A549 treated with Mapracorat at 1 μM for 4 hours (cell line): ENCODE measurements at places on chromosomes 2 and 18. TPM values are rescaled to one million over a fixed set of nuclear protein-coding genes. Genes with fewer than 3 reads are reported as not detected.

Gene NT5C1B
- total RNA-seq = not detected in 5 replicates

Gene FN1
- total RNA-seq = 171 to 279 TPM (median 205 TPM) in 5 replicates

Gene GCG
- total RNA-seq = not detected in 5 replicates

Gene EN1
- 0.70 to 1.3 TPM (median 1.0 TPM) in 5 replicates for total RNA-seq

Gene SCN3A
- 0.01 TPM in 1 of 5 replicates, not detected in the others for total RNA-seq

Gene CACNB4
- 0.08 to 0.16 TPM (median 0.13 TPM) in 5 replicates for total RNA-seq

Gene GKN1
- total RNA-seq = 0.30 to 1.00 TPM (median 0.56 TPM) in 5 replicates

Gene HAUS1
- total RNA-seq = 35.1 to 54.8 TPM (median 35.9 TPM) in 5 replicates

Gene SULT1C2
- total RNA-seq = 0.38 to 0.59 TPM (median 0.55 TPM) in 5 replicates

Gene MBP
- 14.9 to 23.2 TPM (median 19.6 TPM) in 5 replicates for total RNA-seq

Gene DYSF
- 0.50 to 1.0 TPM (median 0.78 TPM) in 5 replicates for total RNA-seq

Gene SLC30A3
- total RNA-seq = 2.1 to 4.0 TPM (median 3.3 TPM) in 5 replicates

Gene AGXT
- total RNA-seq = not detected in 5 replicates

Gene TWIST2
- total RNA-seq = 10.0 to 17.5 TPM (median 16.6 TPM) in 5 replicates

Gene ACKR3
- 12.5 to 17.9 TPM (median 14.4 TPM) in 5 replicates for total RNA-seq

Gene KCNIP3
- 0.97 to 2.3 TPM (median 2.1 TPM) in 5 replicates for total RNA-seq

Gene SERPINB10
- not detected in 5 replicates for total RNA-seq

Gene SIX3
- total RNA-seq = 1.2 to 2.4 TPM (median 1.9 TPM) in 5 replicates

Gene LRRTM1
- total RNA-seq = not detected in 5 replicates

Gene IL1R2
- 0.85 to 1.9 TPM (median 1.2 TPM) in 5 replicates for total RNA-seq

Gene CMPK2
- 0.73 to 0.95 TPM (median 0.86 TPM) in 5 replicates for total RNA-seq

Gene COL3A1
- total RNA-seq = 0.07 to 0.26 TPM (median 0.15 TPM) in 5 replicates

Gene OR6B3
- not detected in 5 replicates for total RNA-seq

Gene PLB1
- total RNA-seq = 1.5 to 2.4 TPM (median 1.8 TPM) in 5 replicates

Gene SERPINB11
- total RNA-seq = 0.20 TPM in 1 of 5 replicates, not detected in the others

Gene GRB14
- 3.9 to 6.1 TPM (median 5.2 TPM) in 5 replicates for total RNA-seq

Gene SERPINB13
- total RNA-seq = not detected in 5 replicates

Gene EFHD1
- 4.0 to 5.0 TPM (median 4.2 TPM) in 5 replicates for total RNA-seq

Gene VWA3B
- 0.33 to 0.80 TPM (median 0.37 TPM) in 3 of 5 replicates, not detected in the others for total RNA-seq
